SIG-M5 (cell line): ENCODE measurements at places on chromosomes 6 and 20.

DNA sequence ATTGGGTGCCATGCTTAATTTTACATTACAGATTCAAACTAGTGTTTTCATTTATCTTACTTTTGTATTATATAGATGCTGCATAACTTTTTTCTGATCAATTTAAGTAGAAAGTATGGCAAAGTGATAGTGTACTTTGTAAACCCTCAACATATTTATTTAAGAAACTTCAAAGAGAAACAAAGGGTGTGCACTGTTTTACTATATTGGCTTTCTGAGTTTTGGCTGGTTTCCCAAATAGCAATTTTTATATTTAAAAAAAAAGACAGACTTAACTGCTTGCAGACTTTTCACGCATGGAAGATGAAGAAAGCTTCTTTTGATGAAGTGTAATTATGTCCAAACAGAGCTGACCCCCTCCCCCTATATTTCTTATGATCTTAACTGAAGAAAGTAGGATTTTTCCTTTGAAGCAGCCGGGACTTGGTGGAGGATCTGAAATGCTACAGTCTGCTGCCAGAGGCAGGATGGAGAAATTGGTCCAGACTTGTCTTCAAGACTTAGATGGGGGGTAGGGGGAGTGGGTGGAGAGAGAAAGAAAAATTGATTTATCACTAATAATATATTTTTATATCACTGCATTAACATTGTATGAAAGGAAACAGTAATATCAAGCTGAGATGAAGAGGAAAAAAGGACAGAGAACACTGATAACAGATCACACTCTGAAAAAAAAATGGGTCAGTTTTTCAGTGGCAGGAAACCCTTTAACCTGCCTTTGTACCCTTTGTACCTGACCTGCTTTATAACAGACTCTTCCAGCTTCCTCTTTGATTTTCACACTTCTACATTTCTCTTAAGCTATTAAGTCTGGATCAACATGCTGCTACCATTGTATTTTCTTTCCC lies 56.0 kb upstream of the SUPT3H start:
- no peak for DNase-seq

GRCh38 chr6:106098383-106099234 lies 12.5 kb downstream of the PRDM1 start:
- DNase-seq: no peak

- DNase-seq: no peak
Measured at GRCh38 chr6:90302320-90302719, 5.7 kb upstream of the BACH2 start.

DNA sequence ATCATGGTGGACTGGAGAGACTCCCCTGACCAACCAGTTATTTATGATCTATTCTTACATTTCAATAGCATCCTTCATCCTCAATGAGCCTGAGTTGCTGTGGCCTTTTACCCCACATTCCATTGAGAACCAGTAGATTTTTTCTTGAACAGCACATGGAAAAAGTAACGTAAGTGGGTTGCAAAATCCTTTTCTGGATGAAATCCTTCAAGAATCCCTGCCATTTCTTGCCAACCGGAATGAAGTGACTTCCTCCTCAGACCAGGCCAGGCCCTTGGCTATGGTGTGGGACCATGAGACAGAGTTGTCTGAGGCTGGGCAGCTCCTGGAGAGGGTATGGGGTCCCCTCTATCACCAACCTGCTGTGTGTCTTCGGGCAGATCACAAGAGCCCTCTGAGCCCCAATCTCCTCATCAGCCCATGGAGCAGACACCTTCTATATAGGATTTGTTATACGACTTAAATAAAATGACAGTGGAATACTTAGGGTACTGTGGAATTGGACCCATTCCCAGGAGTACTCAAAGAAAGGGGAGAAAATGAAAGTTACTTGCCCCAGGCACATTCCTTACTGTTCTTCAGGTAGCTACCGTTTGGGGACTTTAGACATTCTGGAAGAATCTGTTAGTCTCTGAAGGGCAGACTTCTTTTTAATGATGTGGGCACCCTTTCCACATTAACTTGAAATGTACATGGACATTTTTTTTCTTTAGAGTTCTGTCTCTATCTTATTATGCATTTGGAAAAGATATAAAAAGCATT lies 10.9 kb downstream of the EYA2 start:
- no peak for DNase-seq

DNA sequence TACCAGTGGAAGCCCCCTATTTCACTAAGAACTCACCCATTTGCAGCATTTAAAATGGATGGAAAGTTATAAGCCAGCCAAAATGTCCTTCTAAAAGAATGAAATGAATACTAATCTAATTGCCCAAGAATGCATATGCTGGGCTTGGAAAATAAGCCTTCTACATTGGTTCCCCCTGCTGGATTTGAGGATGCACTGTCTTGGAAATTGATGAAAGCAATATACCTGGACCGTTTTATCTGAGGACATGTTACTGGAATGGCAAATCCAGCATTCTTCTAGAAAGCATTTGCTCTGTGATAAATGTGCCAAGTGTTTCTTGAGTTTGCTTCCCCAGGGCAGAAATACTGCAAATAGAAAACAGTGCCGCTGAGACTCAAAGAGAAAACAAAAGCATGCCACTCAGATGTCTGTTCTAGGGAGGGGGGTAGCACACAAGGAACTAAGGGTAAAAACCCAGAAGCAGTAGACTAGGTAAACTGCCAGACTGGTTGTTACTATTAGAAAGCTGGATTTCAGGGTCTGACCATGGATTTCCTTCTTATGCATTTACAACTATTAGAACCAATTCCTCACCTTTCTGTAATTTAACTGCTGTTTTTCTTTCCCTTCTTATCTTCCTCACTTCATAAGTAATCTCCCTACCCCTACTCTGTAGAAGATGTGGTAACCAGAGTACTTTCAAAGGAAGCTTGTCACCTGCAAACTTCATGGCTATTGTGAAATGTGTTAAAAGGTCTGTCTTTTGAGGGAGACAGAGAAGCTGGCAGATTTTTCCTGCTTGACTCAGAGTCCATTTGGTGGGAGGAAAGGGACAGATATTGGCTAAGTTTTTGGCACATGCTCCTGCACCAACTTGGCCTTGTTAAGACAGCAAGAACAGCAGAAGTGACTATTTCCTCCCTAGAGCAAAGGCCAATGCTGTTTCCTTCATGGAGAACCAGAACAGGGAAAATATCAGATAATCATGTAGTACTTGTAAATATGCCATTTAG lies 642.6 kb downstream of the KIF16B start:
- DNase-seq: no peak

- DNase-seq: no peak
Measured at GRCh38 chr20:53875452-53875851, 194.9 kb downstream of the BCAS1 start.

DNA sequence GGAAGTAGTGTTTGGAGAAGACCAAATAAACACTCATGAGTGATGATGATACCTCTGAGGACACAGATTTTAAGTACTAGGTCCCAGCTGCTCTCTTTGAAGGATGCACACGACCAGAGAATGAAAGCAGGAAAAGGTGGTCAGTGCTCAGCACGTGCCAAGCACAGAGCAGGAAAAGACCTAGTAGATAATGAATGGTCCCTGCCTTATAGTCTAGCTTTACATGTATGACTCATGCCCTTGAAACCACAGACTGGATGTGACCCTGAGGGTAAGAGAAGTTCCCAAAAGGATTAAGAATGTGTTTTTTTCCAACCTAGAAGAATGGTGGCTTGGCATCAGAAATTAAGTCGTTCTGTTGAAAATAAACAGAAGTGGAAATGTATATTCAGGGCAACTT lies 2.8 kb upstream of the MC3R start:
- no peak for DNase-seq

GRCh38 chr6:107323133-107323785 lies 136.1 kb downstream of the PDSS2 start:
- DNase-seq: no peak

DNA sequence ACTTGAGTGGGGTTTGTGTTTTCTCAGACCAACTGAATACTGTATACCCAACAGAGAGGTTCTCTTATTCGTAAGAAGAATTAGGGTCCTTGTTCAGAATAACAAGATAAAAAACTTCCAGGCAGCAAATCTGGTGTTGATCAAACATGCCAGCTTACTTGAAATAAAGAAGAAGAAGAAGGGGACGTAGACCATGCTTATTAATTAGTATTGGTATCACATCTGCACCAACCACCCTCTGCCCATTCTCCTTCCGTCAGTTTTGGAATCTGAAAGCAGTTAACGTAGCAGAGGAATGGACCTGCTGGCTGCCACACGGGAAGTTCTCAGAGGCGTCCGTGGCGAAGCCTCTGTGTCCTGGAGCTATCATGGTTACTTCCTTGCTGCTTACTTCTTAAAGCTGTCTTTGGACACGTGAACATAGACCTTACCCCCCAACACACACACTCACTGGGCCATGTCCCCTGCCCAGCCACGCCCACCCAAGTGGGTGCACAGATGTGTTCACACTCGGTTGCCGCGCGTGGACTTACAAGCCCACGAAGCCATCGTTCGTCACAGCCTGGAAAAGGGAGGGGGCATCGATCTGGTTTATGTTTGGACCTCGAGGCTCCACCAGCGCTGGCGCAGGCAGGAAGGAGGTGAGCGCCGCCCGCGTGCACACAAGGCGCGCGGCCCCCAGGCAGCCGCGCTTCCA lies 4.1 kb upstream of the DLL1 start:
- DNase-seq: no peak

GRCh38 chr20:4925842-4926530 lies 75.3 kb downstream of the SLC23A2 start:
- no peak for DNase-seq

DNA sequence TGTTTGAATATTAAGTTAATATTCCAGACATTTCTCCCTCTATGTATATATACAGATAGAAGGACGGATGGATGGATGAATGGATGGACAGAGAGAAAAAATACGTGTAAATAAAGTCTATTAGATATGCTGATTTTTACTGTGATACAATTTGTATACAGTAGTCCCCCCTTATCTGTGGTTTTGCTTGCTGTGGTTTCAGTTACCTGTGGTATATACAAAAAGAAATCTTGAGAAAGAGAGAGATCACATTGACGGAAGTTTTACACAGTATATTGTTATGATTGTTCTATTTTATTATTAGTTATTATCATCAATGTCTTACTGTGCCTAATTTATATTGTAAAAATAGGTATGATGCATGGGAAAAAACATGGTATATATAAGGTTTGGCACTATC lies 290.2 kb downstream of the UTRN start:
- DNase-seq: no peak

DNA sequence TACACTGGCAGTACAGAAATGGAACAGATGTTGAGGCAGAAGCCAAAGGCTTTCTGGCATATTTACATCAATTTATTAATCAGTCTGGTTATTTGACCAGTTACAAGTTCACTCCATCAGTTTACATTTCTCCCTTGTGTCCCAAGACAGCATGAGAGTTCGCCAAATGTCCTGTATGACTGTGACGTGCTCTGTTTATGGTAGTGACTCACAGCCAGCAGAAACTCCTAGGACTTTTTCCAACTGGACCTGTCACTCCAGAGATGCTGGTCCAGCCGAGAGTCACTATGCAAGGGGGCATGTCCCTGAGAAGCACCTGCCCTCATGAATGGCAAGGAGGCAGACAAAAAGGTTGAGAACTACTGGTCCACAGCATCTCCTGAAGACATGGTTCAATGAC lies 160.0 kb downstream of the LRFN2 start:
- no peak for DNase-seq

- DNase-seq: no peak
Measured at GRCh38 chr20:59726281-59726595, 121.9 kb downstream of the PHACTR3 start.

- no peak for DNase-seq
Measured at GRCh38 chr6:170045981-170046667, 244.8 kb downstream of the DLL1 start.

DNA sequence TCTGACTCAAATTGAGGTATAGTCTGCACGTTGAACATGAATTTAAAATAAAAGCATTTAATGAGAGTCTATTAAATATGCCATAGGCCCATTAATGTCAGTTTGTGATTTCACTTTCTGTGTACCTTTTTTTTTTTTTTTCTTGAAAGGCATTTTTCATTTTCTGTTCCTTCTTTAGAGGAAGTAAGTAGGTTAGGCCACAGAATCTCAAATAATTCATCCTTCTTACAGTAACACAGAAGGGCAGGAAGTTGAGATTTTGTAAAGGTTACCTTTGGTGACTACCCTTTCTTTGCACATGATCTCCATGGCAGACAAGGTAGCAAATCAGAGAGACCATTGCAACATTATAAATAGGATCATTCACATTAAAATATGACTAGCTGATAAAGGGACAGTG lies 9.6 kb downstream of the L3MBTL3 start:
- no peak for DNase-seq

- no peak for DNase-seq
Measured at GRCh38 chr20:3973705-3974104, 41.7 kb downstream of the RNF24 start.

GRCh38 chr6:24283043-24283985 lies 74.5 kb downstream of the DCDC2 start:
- DNase-seq: no peak

DNA sequence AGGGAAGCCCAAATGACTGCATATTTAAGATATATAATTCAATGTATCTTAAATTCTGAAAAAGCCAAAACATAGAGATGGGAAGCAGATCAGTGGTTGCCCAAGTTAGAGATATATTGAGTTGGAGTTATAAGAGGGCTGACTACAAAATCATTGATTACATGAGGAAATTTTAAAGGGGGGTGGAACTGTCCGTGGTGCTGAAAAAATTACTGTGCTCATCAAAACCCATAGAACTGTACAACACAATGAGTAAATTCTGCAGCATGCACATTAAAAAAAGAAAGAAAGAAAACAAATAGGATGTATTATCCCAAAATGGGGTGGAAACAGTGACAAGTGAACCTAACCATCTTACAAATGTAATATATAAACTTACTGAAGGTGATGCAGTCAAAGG lies 100.9 kb downstream of the FUT9 start:
- DNase-seq: no peak

DNA sequence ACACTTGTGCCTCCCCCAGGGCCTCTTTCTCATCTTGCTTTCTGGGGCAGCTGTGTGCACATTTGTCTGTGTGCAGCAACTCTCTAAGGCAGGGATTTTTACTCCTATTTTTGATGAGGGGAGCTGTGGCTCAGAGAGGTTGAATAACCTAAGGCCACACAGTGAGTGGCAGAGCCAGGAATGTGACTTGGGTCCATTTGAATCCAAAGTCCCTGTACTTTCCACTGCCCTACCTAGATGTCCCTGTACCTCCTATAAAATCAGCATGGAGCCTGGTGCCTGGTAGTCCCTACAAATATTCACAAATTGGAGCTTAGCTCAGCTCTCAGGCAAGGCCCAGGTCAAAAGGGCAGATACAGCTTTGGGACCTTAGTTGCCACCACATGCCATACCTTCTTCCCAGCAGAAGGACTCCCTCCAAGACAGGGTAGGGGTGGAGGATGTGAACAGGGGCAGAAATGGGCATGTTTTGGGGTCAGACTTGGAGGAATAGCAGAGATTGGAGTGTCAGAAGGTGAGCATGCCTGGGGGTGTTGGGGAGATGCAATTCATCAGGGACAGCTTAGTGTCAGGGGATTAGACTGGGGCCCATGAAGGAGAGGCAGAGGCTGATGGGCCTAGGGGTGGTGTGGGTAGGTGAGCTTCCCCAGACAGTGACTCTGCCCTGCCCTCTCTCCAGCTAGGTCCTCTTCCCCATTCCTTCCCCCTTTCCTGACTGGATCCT lies 4.1 kb upstream of the VEGFA start:
- no peak for DNase-seq
